Activated CD8-positive, alpha-beta memory T cell treated with anti-CD3 and anti-CD28 coated beads for 4 hours (primary cell): ENCODE measurements at places on chromosomes 13 and 19.

DNA sequence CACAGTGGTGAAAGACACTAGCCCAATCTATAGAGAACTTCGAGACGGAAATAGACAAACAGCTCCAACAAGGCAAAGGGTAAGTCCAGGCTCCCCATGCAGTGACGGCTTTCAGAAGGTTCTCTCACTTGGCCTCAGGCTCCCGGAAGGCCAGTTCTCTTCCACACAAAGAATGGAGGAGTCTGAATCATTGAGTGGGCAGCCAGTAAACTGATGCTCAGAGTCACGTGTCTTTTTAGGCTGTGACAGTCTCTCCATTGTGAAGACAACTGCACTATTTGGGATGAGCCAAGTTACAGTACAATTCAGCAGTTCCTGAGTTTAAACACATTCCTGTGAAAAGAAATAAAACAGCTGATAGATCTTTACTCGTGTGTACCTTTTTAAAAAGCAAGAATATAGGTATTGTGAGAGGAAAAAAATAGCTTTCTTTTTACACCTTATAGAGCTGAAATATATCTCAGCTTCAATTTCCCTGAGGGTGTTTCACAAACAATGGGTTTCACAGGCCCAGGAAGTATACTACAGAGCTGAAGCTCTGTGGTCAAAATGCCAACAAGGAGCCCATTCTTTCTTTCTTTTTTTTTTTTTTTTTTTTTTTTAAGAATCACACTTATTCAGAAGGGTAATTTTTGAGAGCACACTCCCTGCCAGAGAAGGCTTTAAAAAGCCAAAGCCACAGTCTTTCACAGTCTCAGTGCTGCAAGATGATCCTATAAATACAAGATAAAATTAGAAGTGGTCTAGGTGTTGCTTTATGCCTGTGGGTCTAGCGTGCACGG, 135.1 kb downstream of the FREM2 start:
- no peak for DNase-seq

GRCh38 chr19:55086730-55087541, 11.3 kb downstream of the EPS8L1 start:
- DNase-seq, result peak; percentile 35

GRCh38 chr19:54434873-54435214, 14.2 kb upstream of the LENG8 start:
- no peak for DNase-seq

- no peak for DNase-seq
These were observed 785 bp upstream of the IGFL2 start for GRCh38 chr19:46147166-46147740.

DNA sequence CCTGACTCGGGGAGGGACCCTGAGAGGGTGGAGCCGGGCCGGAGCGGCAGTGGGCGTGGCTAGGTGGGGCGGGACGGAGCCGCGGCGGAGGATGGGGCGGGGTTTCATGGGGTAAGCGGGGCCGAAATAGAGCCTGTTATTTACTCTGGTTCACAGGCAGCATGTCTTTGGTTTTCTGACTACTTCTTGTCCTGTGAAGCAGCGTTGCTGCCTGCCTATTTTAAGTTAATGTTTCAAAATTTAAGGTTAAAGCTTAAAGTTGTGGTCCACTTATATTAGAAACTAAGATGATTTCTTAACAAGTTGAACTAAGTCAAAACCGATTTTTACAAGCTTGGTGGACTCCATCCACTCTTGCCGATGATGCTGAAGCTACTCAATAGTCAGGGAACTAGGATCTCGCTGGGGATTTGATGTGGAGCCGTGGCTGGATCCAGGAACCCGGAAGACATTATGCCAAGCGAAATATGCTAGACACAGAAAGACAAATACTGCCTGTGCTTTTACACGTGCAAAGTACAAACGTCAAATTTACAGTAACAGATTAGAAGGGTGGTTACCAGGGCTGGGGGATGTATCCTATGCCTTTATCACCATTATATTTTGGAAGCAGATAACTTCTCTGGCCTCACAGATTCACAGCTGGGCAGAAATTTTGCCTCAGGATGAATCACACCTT, 433 bp upstream of the ZNF616 start:
- peak; percentile 96 for DNase-seq

DNA sequence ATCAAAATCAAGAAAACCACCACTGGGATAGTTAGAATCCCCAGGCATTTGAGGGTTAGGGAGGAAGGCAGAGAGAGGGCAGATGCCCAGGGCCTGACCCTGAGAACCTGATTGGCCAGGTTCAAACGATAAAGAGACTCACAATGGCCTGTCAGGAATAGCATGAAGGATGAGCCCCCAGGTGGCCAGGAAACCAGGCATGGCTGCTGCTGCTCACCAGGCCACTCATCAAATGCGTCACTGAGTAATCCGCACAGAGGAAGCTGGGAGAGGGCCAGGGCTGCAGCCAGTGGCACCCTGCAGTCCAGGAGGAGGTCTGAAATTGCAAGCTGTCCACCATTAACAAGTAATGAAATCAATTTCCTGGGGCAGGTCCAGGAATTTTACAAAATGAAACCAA, 111.3 kb downstream of the KATNAL1 start:
- DNase-seq, result no peak

- DNase-seq, result no peak
These were observed 61.3 kb upstream of the MEDAG start for GRCh38 chr13:30844548-30845296.

- no peak for DNase-seq
These were observed 368.2 kb upstream of the TSHZ3 start for GRCh38 chr19:31717269-31717923.

DNA sequence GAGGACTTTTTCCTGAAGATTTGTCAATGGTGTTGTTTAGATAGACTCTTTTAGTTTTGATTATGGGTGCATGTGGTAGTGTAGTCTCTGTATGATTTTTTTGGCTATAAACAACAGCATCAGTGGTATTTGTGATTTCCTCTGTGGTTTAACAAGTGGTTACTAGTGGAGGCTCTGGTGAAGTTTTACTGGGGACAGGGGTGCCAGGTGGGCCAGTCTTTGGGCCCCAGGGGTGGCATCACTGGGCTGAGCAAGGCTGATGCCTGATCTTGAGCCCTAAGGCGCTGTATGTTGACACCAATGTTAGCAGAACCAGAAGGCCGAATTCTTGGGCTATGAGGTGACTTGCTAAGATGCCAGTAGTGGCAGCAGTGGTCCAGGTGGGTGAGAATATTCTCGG, 811.4 kb downstream of the DACH1 start:
- DNase-seq, result no peak

DNA sequence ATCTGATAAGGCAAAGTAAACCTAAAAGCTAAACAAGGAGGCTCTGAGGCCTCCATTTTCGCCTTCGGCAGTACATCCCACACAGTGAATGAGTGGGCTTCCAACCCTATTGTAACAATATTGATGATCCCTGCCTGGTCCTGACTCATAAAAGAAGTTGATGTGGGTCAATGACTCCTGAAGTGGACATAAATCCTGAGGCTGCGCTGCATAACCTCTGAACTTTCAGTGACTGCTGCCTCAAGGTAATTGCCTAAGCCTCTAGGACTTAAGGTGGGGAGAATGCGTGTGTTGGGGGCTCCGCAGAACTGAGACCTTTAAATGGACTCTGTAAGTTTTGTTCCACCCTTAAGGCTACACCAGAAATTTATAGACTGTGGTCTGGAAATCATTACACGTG, 42.6 kb downstream of the SIAH3 start:
- no peak for DNase-seq

GRCh38 chr19:1085676-1086442, 9.3 kb downstream of the POLR2E start:
- no peak for DNase-seq

DNA sequence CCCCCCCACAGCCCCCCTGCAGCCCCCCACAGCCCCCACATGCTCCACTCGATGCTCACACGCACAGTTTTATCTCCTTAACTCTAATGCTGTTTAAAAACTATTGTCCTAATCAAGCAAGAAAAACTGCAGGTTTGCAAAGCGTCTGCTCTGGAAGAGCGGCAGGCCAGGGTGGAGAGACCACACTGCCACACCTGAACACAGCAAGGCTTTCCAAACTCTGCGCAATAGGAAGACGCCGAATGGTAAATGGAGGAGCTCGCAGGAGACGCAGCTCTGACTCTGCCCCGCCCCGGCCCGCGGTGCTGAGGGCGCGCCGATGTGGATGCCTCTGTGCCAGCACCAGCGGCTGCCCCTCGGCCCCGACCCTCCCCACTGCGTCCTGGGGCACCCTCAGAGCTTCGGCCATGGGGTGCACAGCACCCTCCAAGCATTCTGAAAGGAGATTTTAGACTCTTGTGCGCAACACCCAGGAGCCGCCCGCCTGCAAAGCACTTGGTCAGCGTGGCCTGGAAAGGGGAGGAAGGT, 32.4 kb downstream of the RASA3 start:
- DNase-seq, result no peak

DNA sequence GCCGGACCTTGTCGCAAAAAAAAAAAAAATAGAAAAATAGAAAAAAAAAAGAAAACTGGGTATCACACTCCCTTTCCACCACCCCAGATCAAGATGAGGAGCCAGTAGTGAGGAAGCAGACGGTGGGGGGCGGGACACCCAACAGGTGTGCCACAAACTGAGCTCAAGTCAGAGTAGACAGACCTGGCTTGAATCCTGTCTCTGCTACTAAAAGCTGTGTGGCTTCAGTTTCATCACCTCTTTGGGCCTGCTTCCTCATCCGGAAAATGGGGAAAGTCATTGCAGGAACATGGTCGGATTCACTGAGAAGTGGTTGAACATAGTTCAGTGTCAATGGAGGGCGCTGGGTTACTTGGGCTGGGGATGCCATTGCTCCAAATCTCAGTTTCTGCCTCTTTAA, 2.9 kb downstream of the HIF3A start:
- no peak for DNase-seq

DNA sequence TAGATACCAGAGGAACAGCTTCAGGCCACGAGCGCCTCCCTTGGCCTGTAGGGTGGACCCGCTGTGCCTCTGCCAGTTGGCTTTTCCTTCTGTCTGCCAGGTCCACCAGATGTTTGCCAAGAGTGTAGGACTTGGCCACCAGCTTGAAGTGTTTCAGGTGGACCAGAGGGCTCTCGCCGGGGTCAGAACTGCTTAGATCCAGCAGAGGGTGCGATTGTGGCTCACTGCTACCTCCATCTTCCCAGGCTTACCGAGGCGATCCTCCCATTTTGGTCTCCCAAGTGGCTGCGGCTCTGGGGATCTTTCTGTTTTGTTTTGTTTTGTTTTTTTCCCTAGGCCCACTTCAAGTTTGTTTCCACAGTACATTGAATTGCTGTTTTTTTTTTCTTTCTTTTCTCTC, 23.0 kb upstream of the ZNF730 start:
- DNase-seq, result no peak

- no peak for DNase-seq
These were observed 542.1 kb downstream of the SLITRK1 start for GRCh38 chr13:83340170-83340569.

DNA sequence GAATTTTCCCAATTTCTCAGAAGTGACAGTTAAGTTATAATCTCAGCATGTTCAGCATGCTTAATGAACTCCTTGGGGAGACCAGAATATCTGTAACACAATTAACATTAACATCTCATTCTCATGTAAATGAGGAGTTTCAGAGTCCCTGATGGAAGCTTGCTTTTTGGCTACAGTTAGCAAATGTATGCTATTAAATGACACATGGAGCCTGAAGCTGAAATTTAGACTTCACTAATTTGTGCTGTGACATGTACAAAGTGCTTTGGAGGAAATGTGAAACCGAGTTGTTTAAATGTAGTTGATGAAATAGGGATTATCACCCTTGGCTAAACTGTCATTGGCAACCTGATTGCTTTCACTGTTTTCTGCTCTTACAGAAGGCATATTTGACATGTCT, 2265.1 kb upstream of the PCDH20 start:
- no peak for DNase-seq

DNA sequence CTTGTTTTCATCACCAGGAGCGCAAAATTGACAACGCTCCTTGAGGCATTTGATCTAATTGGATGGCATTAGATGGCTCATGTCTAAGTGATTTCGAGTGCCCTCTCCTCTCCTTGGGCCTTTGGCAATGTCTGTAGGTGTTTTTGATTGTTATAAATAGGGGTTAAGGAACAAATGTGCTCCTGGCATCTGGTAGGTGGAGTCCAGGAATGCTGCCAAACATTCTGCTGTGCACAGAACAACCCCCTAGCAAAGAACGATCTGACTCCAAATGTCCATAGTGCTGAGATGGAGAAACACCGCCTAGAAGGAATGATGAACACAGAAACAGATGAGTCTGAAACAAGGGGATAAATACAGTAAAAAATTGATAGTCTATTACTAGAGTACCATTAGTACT, 68.0 kb upstream of the C1QTNF9B start:
- DNase-seq, result no peak

GRCh38 chr19:50232600-50232999, 29.2 kb downstream of the MYH14 start:
- DNase-seq, result no peak

DNA sequence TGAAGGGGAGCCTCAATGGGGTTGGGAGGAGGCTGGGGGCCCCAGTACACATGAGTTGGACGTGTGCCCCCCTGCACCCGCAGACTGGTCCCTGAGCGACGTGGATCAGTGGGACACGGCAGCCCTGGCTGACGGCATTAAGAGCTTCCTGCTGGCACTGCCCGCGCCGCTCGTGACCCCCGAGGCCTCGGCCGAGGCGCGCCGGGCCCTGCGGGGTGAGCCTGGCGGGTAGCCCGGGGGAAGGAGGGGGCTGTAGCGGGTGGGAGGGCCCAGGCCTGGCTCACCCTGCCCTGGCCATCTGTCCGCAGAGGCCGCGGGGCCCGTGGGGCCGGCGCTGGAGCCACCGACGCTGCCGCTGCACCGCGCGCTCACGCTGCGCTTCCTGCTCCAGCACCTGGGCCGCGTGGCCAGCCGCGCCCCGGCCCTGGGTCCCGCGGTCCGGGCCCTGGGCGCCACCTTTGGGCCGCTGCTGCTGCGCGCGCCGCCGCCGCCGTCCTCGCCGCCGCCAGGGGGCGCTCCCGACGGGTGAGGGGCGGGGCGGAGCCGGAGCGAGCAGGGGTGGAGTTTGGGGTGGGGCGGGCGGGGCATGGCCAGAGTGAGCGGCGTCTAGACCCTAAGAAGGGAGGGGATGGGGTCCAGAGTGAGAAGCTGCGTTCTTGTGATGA, 8.1 kb downstream of the PIK3R2 start:
- peak; percentile 60 for DNase-seq

- DNase-seq, result no peak
These were observed 135.0 kb upstream of the KL start for GRCh38 chr13:32881074-32881776.

DNA sequence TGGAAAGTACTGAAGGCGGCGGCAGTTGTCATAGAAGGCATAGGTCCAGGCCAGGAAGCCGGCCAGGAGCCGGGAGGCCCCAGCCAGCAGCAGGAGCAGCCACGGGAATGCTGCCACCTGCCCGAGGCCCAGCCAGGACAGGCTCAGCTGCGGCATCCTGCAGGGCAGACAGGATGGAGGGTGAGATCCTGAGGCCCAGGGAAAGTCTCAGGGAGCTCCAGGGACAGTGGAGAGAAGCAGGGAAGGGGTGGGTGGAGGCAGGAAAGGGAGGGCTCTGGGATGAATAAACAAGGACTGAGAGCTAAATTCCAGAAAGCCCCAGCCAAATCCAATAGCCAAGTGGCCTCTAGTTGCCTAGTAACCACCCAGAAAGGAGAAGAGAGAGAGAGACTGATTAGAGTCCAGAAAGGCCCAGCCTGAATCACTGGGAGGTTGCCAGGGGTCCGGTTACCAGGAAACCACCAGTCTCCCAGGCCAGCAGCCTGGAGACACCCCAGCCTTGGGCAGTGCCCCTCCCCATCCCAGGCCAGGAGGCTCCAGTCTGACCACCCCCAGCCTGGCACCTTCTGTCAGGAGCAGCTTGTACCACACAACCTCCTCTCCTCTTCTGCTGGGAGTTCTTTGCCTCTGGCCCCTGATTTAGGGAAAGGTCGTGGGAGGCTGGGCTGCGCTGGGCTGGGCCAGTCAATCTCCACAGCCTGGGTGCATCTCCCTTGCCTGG, 7.5 kb upstream of the OR10H5 start:
- DNase-seq, result no peak

- DNase-seq, result no peak
These were observed 253.6 kb downstream of the ATP8A2 start for GRCh38 chr13:25625414-25625813.
